ENCODE measurements at places on chromosomes 7 and 10.

DNA sequence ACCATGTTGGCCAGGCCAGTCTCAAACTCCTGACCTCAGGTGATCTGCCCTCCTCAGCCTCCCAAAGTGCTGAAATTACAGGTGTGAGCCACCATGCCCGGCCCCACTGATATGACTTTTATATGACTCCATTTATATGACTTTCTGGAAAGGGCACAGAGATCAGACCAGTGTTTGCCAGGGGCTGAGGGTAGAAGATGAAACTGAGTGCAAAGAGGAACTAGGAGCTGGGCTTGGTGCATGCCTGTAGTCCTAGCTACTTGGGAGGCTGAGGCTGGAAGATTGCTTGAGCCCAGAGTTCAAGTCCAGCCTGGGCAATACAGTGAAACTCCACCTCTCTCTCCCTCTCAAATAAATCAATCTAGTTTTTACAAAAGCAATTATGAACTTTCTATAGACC lies 7.5 kb downstream of the BRAF start:
- no peak for DNase-seq

DNA sequence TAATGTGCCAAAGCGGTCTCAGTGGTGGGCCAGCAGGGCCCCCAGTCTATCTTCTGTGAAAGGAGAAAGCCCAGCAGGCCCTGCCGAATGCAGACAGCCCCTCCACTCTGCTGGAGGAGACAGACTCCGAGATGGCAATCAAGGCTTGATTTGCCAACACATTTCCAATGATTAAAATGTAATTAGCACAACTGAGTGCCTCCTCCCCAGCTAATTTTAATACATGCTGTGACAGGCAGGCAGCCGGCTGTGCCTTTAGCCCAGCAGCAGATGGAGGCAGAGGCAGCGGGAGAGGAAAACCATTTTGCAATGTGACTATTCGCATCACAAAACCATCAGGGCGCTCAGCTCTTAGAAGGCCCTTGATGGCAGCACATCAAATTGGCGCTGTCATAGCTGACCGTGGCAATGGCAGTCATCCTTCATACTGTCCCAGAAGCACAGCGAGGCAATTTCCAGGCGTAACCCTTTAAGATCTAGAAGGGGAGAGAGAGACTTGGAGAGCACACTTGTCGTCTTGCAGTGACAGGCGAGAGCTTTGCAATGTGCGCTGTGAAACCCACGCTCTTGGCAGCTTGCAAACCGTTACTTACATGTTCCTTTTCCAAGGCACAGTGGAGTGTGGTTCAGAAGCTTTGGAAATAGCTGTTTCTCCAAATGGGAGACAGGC lies 714.8 kb upstream of the GALNT17 start:
- no peak for DNase-seq

GRCh38 chr10:120578890-120579289 lies 121.9 kb downstream of the PLPP4 start:
- no peak for DNase-seq

DNA sequence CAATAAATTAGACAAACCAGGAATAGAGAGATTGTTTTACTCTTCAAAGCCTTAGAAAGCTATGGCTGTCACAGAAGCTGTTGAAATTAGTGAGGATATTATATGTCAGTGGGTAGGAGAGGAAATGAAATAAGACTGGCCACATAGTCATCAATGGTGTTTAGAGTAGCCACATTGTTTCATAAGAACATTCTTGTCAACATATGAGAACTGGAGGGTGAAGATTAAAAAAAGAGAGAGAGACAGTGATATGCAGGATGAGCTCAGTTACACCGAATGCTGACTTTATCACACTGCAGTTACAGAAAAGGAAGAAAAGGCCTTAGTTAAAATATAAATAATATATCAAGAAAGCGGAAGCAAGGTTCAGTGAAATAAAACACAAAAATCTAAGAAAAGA lies 412.0 kb downstream of the CNTNAP2 start:
- no peak for DNase-seq

DNA sequence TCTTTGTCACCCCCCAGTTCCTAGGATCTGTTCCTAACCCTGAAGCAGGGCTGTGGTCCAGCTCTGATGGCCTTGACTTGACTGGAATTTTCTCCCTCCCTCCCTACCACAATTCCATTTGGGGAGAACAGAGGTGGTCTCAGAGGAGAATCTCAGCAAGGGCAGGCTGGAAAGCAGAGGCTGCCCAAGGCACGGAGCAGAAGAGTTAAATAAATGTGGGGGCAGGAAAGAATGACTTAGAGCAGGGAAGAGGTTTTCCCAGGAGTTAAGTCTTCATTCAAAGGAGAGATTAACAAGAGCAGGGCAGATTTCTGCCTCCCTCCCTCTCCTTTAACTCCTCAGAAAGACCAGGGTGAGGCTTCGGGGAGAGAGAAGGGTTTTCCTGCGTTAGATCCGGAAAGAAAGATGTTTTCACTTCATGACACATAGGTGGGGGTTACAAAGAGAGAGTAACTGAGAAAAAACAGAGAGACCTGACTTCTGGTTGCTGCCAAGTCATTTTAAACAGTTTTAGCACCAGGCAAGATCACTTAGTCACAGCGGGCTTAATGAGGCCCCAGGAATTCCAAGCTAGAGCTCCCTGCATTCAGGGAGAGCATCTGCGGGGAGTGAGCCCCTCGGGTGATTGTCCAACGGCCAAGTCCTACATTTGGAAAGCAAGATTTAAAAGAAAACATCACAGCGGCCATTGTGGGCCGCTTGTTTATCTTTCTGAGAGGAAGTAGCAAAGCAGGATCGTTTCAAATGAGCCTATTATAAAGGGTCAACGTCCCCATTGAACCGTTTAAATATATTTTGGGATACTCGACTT lies 78.7 kb downstream of the ARHGAP22 start:
- DNase-seq, result no peak

DNA sequence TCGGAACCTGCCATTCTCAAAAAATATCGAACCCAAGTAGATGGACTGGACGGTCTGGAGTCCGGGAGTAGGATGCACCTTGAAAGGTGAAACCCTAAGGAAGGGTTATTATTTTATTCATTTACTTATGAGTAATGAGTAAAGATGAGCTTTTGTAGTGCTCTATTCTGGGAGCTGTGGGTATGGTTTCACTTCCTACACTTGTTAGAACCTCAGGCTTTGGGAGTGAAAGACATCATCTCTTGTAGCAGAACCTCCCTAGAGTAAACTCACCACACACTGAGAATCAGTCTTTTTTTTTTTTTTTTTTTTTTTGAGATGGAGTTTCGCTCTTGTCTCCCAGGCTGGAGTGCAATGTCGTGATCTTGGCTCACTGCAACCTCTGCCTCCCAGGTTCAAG lies 389.4 kb upstream of the AUTS2 start:
- DNase-seq, result no peak

DNA sequence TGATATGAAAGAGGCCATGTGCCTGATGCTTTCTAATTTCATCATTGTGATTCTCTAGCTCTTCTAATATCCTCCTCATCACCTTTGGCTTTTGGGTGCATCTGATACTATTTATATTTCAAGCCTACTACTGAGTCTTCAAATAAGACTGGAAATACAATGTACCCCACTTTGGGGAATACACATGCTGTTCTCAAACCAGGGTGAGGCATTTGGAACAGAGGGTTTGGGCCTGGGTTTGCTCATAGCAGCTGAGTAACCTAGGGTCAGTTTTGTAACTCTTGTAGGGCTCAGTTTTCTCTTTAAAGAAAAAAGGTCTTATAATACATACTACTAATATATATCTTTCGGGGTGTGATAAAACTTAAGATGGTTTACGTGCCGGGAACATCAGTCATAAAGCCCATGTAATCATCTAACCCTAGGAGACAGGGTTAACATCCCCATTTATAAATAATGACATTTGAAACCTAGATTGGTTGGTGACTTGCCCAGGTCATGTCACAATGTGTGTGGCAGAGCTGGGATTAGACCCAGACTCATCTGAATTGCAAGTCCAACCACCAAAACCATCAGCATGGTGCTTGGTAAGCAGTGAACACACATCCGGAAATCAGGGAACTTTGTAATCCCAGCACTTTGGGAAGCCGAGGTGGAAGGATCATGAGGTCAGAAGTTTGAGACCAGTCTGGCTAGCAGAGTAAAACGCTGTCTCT lies 23.0 kb downstream of the AKR1B15 start:
- DNase-seq, result no peak

- no peak for DNase-seq
Measured at GRCh38 chr7:18855796-18856195, 261.6 kb downstream of the TWIST1 start.

- DNase-seq, result no peak
Measured at GRCh38 chr10:34370126-34370525, 445.0 kb downstream of the PARD3 start.

DNA sequence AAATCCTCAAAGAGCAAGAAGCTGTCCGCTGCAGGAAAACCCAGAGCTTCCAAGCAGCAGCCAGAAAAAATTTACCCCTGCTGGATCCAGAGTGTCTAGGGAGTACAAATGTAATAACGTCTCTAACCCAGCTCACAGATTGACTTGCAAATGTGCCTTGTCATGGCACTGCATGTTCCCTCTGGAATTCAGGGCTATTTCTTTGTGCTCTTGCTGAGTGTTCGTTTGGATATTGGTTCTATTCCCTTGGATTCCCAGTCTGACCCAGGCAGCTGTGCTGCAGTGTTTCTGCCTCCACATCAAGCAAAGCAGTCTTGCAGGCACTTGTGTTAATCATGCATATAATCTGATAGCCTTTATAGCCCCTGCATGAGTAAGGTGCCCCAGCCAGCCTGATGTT lies 209.9 kb upstream of the GHITM start:
- DNase-seq, result no peak

GRCh38 chr7:47578579-47579270 lies 3.2 kb downstream of the TNS3 start:
- no peak for DNase-seq

- no peak for DNase-seq
Measured at GRCh38 chr7:156151078-156151477, 338.8 kb upstream of the SHH start.

DNA sequence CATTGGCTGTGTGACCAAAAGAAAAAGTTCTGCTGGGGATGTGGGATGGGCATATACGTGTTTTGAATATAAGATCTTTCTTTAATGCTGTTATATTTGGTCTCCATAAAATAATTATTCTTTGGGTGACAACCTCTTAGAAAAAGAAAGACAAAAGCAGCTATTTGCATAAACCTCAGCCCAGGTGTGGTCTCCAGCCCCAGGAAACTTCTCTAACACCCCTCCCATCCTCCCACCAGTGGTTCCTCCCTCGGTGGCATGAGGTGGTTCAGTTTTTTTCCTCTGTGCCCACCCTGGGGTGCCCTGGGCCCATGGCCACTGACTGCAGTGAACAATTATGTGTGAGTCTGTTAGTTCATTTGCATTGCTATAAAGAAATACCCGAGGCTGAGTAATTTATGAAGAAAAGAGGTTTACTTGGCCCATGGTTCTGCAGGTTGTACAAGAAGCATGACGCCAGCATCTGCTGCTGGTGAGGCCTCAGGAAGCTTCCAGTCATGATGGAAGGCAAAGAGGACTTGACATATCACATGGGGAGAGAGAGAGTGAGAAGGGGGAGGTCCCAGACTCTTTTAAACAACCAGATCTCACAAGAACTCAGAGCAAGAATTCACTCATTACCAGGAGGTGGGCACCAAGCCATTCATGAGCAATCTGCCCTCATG lies 165.9 kb downstream of the CUX1 start:
- no peak for DNase-seq

DNA sequence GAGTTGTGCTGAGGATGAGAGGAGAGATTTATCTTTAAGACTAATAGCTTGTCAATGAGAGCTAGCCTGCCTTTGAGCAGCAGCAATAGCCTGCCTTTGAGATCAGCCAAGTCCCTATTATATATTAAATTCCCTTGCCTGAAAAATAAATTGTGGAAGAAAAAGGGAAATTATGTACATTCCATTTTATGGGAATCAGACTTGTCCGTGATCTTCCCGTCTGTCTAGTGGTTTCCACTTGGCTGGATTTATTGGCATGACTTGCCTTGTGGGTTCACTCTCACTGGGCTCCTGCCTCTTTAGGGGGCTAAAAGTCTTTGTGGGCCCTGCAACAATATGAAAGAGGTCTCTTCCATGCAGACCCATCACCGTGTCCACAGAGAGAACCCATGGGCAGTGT lies 171.7 kb upstream of the FRMD4A start:
- no peak for DNase-seq

- no peak for DNase-seq
Measured at GRCh38 chr10:114801411-114801813, 20.2 kb upstream of the FHIP2A start.

- no peak for DNase-seq
Measured at GRCh38 chr7:150429699-150430098, 20.7 kb upstream of the GIMAP8 start.

GRCh38 chr7:117158941-117159697 lies 163.7 kb downstream of the WNT2 start:
- DNase-seq, result no peak

DNA sequence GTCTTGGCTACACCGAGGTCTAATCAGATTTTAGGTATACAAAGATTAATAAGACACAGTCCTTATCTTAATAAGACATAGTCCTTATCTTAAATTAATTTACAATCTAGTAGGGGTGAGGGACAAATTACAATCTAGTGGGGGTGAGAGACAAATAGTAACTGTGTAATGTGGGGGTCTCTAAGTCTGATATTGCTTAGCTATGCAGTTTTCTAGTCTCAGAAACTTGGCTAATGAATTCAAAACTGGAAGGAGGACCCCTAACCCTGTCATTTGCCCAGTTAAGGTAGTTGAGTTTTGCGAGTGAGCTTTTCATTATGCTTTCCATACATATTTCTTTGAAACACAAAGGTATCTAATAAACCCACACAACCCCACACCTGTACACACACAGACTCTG lies 136.1 kb downstream of the DPP6 start:
- DNase-seq, result no peak

DNA sequence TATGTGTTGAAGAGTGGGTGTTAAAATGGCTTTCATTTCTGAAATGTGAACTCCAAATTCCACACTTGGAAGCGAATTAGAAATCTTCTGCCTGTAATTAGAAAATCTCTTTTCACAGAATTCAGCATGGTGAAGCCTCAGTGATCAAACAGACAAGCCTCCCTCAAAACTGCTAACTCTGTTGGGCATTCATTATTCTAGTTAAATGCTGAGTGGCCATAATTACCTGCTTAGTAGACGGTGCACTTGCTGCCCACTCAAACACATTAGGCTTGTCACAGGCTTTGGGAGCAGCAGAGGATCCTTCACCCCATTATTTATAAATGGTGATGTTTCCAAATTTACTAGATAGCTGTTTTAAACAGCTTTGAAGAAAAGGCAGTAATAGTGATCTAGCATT lies 177.2 kb upstream of the PCLO start:
- no peak for DNase-seq

- DNase-seq, result no peak
Measured at GRCh38 chr10:12568391-12569009, 219.2 kb downstream of the CAMK1D start.

DNA sequence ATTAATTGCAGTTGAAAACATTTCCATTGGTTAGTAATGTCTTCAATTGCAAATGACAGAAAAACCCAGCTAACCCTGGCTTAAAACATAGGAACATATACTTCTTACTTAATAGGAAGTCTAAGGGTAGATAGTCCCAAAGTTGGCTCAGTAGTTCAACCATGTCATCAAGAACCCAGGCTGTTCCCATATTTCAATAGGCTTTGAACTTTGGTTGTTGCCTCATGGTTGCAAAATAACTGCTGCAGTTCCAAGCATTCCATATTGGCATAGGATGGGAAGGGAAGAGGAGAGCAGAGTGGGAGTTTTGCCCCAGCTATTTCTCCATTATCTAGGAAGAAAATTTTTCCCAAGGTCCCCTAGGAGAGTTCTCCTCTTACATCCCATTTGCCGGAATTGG lies 81.4 kb upstream of the EEPD1 start:
- DNase-seq, result no peak
